ENCODE measurements at places on chromosomes 11 and 22.

GRCh38 chr11:76214968-76215548 is 8.8 kb upstream of the WNT11 start:
- DNase-seq, result no peak

DNA sequence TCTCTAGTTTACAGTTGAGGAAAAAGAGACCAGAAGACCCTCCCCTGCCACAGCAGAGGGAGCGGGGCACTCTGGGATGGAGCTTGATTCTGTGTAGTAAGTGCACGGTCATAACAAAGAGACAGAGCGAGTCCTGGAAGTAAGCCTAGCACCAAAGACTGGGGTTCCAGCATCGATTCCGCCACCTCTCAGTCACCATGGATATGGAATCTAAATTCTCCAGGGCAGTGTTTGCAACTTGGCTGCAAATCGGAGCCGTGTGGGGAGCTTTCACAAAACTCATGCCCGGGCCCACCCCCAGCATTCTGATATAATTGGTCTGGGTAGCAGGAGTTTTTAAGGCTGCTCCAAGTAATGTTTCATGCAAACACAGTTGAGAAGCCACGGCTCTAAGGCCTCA is 129.5 kb upstream of the OPCML start:
- no peak for DNase-seq

- no peak for DNase-seq
Measured at GRCh38 chr11:121793291-121793690, 322.7 kb downstream of the BLID start.

DNA sequence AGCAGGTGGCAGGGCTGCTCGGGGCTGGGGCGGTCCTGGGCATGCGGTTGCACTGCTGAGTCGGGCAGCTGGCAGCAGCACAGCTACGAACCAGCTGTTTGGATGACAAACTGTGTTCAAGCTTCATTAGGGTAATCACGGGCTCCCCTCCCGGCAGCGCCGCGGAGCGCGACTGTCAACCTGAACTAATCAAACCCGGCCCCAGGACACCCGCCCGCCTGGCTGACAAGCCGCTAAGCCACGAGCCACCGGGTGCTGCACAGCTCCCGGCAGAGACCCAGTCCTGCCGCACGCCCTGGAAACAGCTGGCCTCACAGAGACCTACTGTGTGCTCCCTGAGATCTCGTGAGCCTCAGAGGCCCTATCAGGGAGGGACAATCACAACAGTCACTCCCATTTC is 60.6 kb upstream of the TCF20 start:
- DNase-seq, result no peak

- DNase-seq, result no peak
Measured at GRCh38 chr11:16815047-16815767, 76.8 kb downstream of the C11orf58 start.

- DNase-seq, result no peak
Measured at GRCh38 chr11:131978351-131978750, 607.9 kb downstream of the NTM start.

DNA sequence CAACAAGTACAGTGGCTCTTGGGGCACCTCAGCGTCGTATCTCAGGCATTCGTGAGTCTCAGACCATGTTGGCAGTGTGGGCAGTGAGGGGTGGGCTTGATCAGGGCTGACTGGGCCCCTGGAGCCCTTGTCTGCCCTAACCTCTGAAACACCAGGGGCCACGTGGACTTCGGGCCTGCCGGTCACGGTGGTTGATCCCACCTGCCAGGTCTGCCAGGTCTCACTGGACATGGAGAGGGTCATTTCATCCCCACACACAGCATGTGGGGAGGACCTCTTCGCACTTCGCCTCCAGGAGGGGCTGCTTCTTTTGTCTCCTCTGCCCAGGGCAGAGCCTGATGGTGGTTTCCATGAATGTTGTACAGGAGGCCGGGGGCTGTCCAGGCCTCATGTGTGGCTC is 77.1 kb downstream of the MPPED1 start:
- DNase-seq, result no peak

GRCh38 chr22:29716814-29717545 is 2.8 kb upstream of the CABP7 start:
- no peak for DNase-seq

DNA sequence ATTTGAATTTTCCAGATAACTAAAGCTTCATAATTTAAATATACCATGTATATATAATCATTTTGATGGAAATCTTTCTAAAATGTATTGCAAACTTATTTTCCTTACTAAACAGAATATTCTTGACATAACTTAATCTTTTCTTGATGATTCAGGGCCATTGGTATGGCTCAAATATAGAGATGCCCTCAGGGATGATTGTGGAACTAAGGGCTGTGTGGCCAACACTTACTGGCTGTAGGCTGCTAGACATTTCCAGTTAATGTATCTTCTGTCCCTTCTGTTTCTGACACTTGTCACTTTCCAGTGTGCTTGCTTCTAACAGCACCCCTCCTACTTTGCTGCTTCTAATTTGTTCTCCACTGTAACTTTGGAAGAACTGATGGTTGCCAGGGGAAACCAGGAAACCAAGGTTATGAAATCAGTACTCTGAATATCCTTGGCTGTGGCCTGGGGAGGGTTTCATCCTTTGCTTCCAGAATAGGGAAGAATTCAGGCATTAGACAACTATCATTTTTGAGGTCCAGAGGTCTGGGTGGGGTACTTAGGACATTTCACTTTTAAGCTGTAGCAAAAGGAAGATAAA is 697.2 kb downstream of the ETS1 start:
- DNase-seq, result no peak

GRCh38 chr11:124798991-124799347 is 1.2 kb downstream of the MSANTD2 start:
- DNase-seq, result no peak

DNA sequence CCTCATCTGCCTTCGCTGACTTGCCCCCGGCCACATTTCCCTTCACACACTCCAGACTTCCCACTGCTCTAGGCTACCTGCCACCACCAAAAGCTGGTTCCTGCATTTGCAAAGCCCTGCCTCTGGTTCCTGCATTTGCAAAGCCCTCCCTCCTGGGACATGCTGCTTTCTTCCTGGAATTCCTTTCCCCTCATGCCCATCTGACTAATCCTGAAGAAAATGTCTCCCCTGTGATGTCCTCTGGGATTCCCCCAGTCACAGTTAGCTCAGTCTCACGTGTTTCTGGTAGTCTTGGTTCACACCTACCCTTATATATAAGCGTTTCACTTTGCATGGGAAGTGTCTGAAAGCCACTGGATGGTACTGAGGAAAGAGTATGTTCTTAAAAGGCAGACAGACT is 206.9 kb downstream of the DBX1 start:
- DNase-seq, result no peak
